ENCODE measurements at places on chromosomes 4 and X. TPM values are rescaled to one million over a fixed set of nuclear protein-coding genes. Genes with fewer than 3 reads are reported as not detected.

- no peaks in the 10 kb centered on the region for H3K4me1 ChIP-seq
- H3K4me3 ChIP-seq = no peak overlapping the region
- H3K27ac ChIP-seq = no peak overlapping the region
These were observed 252.6 kb upstream of the HAND2 start for GRCh38 chr4:173782660-173783059.

GRCh38 chrX:19589105-19589504 is 73.8 kb upstream of the MAP3K15 start:
- H3K4me3 ChIP-seq = no peak overlapping the region
- H3K27me3 ChIP-seq = no peaks in the 10 kb centered on the region
- no peaks in the 10 kb centered on the region for H3K4me1 ChIP-seq
- no peaks in the 10 kb centered on the region for H3K36me3 ChIP-seq
- DNase-seq = no peak

DNA sequence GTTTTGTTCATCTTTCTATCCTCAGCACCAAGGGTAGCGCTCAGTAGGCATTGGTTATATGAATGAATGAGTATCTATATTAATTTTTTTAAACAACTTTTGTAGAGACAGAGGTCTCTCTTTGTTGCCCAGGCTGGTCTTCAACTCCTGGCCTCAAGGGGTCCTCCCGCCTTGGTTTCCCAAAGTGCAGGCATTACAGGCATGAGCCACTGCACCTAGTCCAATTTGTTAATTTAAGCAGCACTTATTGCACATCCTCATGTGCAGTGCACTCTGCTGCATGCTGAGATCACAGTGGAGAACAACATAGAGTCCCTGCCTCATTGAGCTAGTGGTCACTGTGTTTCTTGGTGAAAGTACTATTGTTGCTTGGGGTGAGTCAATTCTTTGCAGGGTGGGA is 94.4 kb downstream of the NHSL2 start:
- H3K4me3 ChIP-seq = no peak overlapping the region
- DNase-seq = no peak
- H3K27me3 ChIP-seq = no peaks in the 10 kb centered on the region
- H3K36me3 ChIP-seq = no peaks in the 10 kb centered on the region

DNA sequence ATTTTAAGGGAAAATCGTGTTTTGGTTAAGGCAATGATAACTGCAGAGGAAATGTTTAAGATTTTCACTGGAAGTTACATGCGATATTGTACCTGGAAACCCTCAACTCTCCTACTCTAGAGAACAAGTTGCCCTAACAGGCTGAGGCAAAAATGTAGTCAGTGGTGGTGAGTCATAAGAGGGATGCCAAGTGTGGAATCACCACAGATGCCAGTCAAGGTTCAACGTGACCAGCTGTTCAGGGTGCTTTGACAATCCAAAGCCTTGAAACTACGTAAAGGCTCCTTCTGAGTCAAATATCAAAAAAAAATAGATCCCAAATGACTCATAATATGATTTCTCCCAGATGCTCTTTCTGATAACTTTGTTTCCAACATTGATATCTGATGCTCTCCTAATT is 77.9 kb upstream of the AFF2 start:
- no peak for DNase-seq
- no peaks in the 10 kb centered on the region for H3K36me3 ChIP-seq
- H3K27ac ChIP-seq = no peak overlapping the region
- H3K4me1 ChIP-seq = no peaks in the 10 kb centered on the region
- H3K4me3 ChIP-seq = no peak overlapping the region
- no peaks in the 10 kb centered on the region for H3K27me3 ChIP-seq

DNA sequence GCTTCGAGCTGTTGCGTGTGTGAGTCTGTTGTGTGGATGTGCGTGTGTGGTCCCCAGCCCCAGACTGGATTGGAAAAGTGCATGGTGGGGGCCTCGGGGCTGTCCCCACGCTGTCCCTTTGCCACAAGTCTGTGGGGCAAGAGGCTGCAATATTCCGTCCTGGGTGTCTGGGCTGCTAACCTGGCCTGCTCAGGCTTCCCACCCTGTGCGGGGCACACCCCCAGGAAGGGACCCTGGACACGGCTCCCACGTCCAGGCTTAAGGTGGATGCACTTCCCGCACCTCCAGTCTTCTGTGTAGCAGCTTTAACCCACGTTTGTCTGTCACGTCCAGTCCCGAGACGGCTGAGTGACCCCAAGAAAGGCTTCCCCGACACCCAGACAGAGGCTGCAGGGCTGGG is 8.4 kb downstream of the SLC6A8 start:
- DNase-seq = no peak
- no peak overlapping the region for H3K27ac ChIP-seq

GRCh38 chrX:11438767-11439166 is 145.6 kb downstream of the AMELX start:
- H3K27me3 ChIP-seq = no peaks in the 10 kb centered on the region
- no peak overlapping the region for H3K27ac ChIP-seq
- peaks cover 3% of the 10 kb centered on the region for H3K4me1 ChIP-seq
- no peak for DNase-seq

DNA sequence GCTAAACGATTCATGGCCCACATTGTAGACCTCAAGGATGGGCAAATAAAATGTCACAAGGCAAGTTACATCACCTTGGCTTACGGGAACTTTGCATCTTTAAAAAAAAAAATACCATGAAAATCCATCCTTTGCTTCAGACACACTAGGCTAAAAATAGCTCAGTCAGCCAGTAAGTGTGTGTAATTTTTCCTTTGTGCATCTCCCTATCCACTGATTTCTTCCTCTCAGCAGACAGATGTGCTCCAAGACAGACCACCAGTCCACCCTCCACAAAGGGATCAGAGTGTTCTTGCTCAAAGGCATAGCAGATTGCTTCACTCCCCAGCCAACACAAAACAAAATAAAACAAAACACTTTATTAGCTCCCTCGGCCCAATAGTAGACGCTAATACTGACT is 14.6 kb downstream of the LDB2 start:
- DNase-seq = no peak
- H3K36me3 ChIP-seq = no peaks in the 10 kb centered on the region
- H3K27me3 ChIP-seq = no peaks in the 10 kb centered on the region
- H3K4me3 ChIP-seq = no peak overlapping the region
- no peak overlapping the region for H3K27ac ChIP-seq

DNA sequence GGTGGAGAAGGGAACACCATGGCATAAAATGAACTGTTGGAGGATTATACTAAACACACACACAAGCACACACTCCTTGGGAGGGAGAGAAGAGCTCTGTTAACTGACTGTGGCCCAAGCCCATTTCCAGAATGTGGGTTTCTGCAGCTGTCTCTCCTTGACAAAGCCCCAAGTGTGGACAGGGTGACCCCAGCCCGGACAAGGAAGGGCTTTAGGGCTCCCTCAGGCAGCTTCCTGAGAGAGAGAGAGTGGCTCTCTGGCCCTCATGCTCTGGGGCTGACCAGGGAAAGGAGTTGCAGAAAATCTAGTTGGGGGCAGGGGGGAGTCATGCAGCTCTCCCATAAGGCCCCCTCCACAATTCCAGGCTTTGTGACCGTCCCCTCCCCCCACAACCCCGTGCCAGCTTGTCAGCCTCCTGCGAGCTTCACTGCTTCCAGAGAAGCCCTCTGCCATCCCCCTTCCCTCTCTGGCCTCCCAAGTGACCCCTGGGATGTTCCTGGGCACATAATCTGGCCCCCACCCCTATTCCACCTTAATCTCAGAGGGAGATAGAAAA is 590 bp downstream of the ARHGEF9 start:
- peak overlapping the region; percentile 43 for H3K27ac ChIP-seq
- peak overlapping the region; percentile 48 for H3K4me3 ChIP-seq
- peak; percentile 21 for DNase-seq
- no peaks in the 10 kb centered on the region for H3K27me3 ChIP-seq

DNA sequence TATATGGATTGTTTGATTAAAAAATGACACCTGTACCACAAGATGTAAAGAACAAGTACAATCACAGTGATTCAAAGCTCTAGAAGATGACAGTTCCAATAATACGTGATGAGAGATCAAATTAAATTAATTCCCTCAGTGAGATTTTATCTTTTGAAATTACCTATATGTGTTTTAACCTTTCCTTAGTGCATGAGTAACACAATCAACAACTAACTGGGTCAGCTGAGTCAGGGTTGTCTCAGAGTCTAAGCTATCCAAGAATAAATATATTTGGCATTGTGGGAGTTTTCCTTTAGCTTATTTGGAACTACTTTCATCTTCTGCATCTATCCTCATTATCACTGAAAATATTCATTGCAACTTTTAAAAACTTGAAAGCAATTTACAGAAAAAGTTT is 162.8 kb downstream of the WDFY3 start:
- H3K4me1 ChIP-seq = no peaks in the 10 kb centered on the region
- H3K4me3 ChIP-seq = no peak overlapping the region
- no peaks in the 10 kb centered on the region for H3K36me3 ChIP-seq
- no peak overlapping the region for H3K27ac ChIP-seq
- H3K27me3 ChIP-seq = no peaks in the 10 kb centered on the region

DNA sequence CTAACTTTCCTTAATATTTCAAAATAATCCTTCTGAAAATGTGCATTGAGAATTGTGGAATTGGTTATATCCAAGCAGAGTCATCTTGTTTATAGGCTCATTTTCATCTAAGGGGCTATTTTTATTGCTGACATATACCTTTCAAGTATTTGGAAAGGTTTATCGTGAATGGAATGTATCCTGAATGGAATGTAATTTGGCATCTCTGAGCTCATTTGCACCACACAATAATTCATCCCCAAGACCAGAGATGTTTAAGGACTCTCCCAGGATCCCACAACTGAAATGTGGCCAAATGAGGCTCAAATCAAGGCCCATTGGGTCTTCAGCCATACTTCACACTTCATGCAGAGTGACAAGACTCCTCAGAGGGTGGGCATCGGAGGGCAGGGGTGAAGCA is 7.5 kb upstream of the SETD7 start:
- H3K4me1 ChIP-seq = peaks cover 2% of the 10 kb centered on the region
- no peaks in the 10 kb centered on the region for H3K27me3 ChIP-seq
- H3K27ac ChIP-seq = no peak overlapping the region
- H3K36me3 ChIP-seq = no peaks in the 10 kb centered on the region
- no peak overlapping the region for H3K4me3 ChIP-seq

Gene ZDHHC9
- total RNA-seq = 27.8 TPM

Gene PPP1R3F
- 10.0 TPM for total RNA-seq

Gene CXorf38
- total RNA-seq = 13.0 TPM

Gene SUPT20HL2
- total RNA-seq = 0.52 TPM

Gene VCX
- not detected for total RNA-seq

Gene MAGEA2B
- not detected for total RNA-seq

Gene PHOX2B
- not detected for total RNA-seq

Gene TAF7L
- not detected for total RNA-seq

Gene TEX11
- total RNA-seq = not detected

Gene KIT
- 61.8 TPM for total RNA-seq
